ENCODE measurements at places on chromosomes 7 and 10. TPM values are rescaled to one million over a fixed set of nuclear protein-coding genes. Genes with fewer than 3 reads are reported as not detected.

GRCh38 chr10:112182784-112183328, 709 bp downstream of the GPAM start:
- no peak for DNase-seq

GRCh38 chr10:112546474-112546873, 99.5 kb downstream of the VTI1A start:
- no peak for DNase-seq

GRCh38 chr7:126227643-126228042, 1025.1 kb downstream of the GRM8 start:
- DNase-seq, result no peak

The ADCYAP1R1 gene
- 3.9 TPM for total RNA-seq

Measured in skin of body (tissue), 3 donors.